ENCODE measurements at places on chromosomes 5 and 9. TPM values are rescaled to one million over a fixed set of nuclear protein-coding genes. Genes with fewer than 3 reads are reported as not detected.

Gene DCAF10
- 27.2 TPM for polyA plus RNA-seq

Gene OSTF1
- 170 TPM for polyA plus RNA-seq

Gene NEUROG1
- not detected for polyA plus RNA-seq

Gene DMRT2
- polyA plus RNA-seq = 0.23 TPM

Gene PCDHB11
- not detected for polyA plus RNA-seq

Gene FOXD4L4
- not detected for polyA plus RNA-seq

Gene TAS2R1
- polyA plus RNA-seq = not detected

Gene SLC31A2
- 5.2 TPM for polyA plus RNA-seq

Gene KIF4B
- not detected for polyA plus RNA-seq

Gene PCDHA9
- not detected for polyA plus RNA-seq

Gene SPAG8
- polyA plus RNA-seq = 0.79 TPM

Gene MYO10
- not detected for polyA plus RNA-seq

Gene ANKDD1B
- 0.12 TPM for polyA plus RNA-seq

Gene SPATA6L
- 0.14 TPM for polyA plus RNA-seq

Gene DAB2IP
- 0.41 TPM for polyA plus RNA-seq

Gene F2R
- 46.5 TPM for polyA plus RNA-seq

Gene DOK3
- 0.08 TPM for polyA plus RNA-seq

Gene PCDHGA2
- polyA plus RNA-seq = not detected

Gene PRDM9
- not detected for polyA plus RNA-seq

Gene CSF1R
- 0.59 TPM for polyA plus RNA-seq

Gene FSTL4
- not detected for polyA plus RNA-seq

Gene SLC35A4
- 105 TPM for polyA plus RNA-seq

Gene DRD1
- not detected for polyA plus RNA-seq

Gene SLC6A3
- polyA plus RNA-seq = not detected

Gene FRRS1L
- not detected for polyA plus RNA-seq

Gene TLR4
- polyA plus RNA-seq = not detected

Gene CCDC187
- not detected for polyA plus RNA-seq

Gene FOXI1
- not detected for polyA plus RNA-seq

Gene LCP2
- 288 TPM for polyA plus RNA-seq

Gene CARD9
- not detected for polyA plus RNA-seq

Gene PKD2L2
- polyA plus RNA-seq = 0.41 TPM

Gene PCA3
- polyA plus RNA-seq = not detected

Gene FGF18
- not detected for polyA plus RNA-seq

Gene SOHLH1
- not detected for polyA plus RNA-seq

Gene LRRC14B
- not detected for polyA plus RNA-seq

Gene TAF11L10
- not detected for polyA plus RNA-seq

Gene FSD1L
- polyA plus RNA-seq = 0.53 TPM

Gene GRM6
- polyA plus RNA-seq = not detected

Gene GNA14
- polyA plus RNA-seq = not detected
